ENCODE measurements at places on chromosomes 2 and 18. TPM values are rescaled to one million over a fixed set of nuclear protein-coding genes. Genes with fewer than 3 reads are reported as not detected.

The SF3B6 gene
- polyA plus RNA-seq: 151 TPM

The NRP2 gene
- 78.0 TPM for polyA plus RNA-seq

The DSG1 gene
- polyA plus RNA-seq: 0.06 TPM

The DNAH7 gene
- polyA plus RNA-seq: 9.5 TPM

The LYG1 gene
- polyA plus RNA-seq: 1.4 TPM

The ANKRD36B gene
- polyA plus RNA-seq: 23.1 TPM

The CCDC141 gene
- polyA plus RNA-seq: 1.6 TPM

The GPR55 gene
- 0.19 TPM for polyA plus RNA-seq

The TCF23 gene
- 0.59 TPM for polyA plus RNA-seq

The ANKRD36C gene
- polyA plus RNA-seq: 13.1 TPM

The LRRC30 gene
- polyA plus RNA-seq: 1.4 TPM

The FKBP1B gene
- 10.3 TPM for polyA plus RNA-seq

The CFAP65 gene
- polyA plus RNA-seq: 0.27 TPM

The VWC2L gene
- polyA plus RNA-seq: not detected

The MAP2 gene
- polyA plus RNA-seq: 21.9 TPM

The C2orf78 gene
- not detected for polyA plus RNA-seq

The ANKRD62 gene
- polyA plus RNA-seq: 0.07 TPM

The ADAM23 gene
- 6.9 TPM for polyA plus RNA-seq

The PRKAG3 gene
- not detected for polyA plus RNA-seq

The RNASEH1 gene
- 17.2 TPM for polyA plus RNA-seq

The WNT6 gene
- polyA plus RNA-seq: 0.64 TPM

The GPR45 gene
- polyA plus RNA-seq: 0.26 TPM

The SERPINB5 gene
- polyA plus RNA-seq: not detected

The MRPL33 gene
- polyA plus RNA-seq: 154 TPM

The SERPINB13 gene
- not detected for polyA plus RNA-seq

The NT5C1B gene
- 0.96 TPM for polyA plus RNA-seq

The DYSF gene
- 16.9 TPM for polyA plus RNA-seq

The ITPRIPL1 gene
- 5.0 TPM for polyA plus RNA-seq

The STRADB gene
- polyA plus RNA-seq: 84.4 TPM

The LYG2 gene
- 0.49 TPM for polyA plus RNA-seq

The SIX3 gene
- not detected for polyA plus RNA-seq

The TEX44 gene
- polyA plus RNA-seq: not detected

The VAMP8 gene
- polyA plus RNA-seq: 93.1 TPM

The CTAGE1 gene
- not detected for polyA plus RNA-seq

The HOXD4 gene
- 32.9 TPM for polyA plus RNA-seq

The CHRND gene
- 0.85 TPM for polyA plus RNA-seq
